ENCODE measurements at places on chromosomes 2 and 18.

- no peak for DNase-seq
These were observed 74.5 kb downstream of the INPP4A start for GRCh38 chr2:98519156-98519555.

GRCh38 chr18:48413342-48413741, 4.2 kb upstream of the ZBTB7C start:
- DNase-seq, result no peak

DNA sequence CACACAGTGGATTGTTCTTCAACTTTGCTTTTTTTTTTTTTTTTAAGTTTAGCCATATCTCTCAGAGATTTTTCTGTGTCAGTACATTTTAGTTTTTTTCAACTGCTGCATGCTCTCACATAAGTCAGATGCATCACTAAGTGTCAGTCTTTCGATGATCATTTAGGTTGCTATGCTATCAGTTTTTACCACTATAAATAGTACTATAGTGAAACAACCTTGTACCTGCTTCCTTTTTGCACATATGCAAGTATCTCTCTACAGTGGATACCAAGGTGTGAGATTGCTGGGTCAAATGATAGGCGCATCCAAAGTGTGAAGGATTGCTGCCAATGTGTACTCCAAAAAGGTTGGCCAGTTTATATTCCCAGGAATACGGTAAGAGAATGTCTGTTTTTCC, 33.5 kb upstream of the MAP4K3 start:
- DNase-seq, result no peak

- no peak for DNase-seq
These were observed 89.5 kb downstream of the ACKR3 start for GRCh38 chr2:236658974-236659757.

DNA sequence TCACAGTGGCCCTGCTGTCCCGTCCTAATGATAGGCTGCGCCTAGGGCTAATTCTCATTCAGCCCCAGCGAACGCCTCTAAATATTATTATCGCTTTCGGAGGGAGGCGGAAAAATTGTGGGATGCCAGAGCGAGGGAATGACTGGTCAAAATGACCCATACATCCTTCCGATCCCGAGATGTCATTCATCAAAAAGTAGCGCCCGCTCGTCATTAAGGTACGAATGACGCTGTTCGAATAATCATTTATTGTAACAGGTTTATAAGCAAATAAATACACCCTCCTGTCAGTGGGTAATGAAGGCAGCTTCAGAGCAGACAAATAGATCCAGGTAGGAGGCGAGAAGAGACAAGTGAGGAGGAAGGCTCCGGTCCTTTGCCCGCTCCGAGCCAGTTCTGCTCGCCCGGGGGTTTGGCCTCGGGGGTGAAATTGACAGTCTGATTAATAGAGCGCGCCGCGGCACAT, at the start of gene EVX2:
TSS of gene EVX2 (minus strand) at position 167 of the 466 bp plus-strand sequence. CDS start 186 bp downstream, outside the sequence.
- no peak for DNase-seq

All from caudate nucleus (tissue), 63 donors.